EH (cell line): ENCODE measurements at places on chromosomes 2 and 18.
A peak's percentile ranks its signal among the peaks of the same experiment; 100 is the strongest.

DNA sequence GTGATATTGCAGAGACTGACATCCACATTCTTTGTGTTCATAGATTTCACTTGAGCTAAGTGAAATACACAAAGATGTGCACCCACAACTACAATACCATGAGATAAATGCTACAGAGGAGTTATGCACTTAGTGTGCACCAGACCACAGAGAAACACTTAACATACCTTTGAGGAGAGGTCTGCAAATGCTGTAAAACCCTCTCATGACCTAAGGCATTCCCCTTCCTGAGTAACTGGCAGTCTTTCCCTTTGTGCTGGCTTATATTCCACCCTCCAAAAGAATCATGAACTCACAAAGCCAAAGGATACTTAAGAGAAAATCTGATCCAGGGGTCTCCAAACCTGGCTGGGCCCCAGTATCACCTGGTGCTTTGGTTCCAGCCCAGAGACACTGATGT lies 16.2 kb downstream of the NXPH2 start:
- DNase-seq = no peak

- no peak for DNase-seq
Observed at GRCh38 chr18:56891870-56892269, 240.7 kb downstream of the WDR7 start.

DNA sequence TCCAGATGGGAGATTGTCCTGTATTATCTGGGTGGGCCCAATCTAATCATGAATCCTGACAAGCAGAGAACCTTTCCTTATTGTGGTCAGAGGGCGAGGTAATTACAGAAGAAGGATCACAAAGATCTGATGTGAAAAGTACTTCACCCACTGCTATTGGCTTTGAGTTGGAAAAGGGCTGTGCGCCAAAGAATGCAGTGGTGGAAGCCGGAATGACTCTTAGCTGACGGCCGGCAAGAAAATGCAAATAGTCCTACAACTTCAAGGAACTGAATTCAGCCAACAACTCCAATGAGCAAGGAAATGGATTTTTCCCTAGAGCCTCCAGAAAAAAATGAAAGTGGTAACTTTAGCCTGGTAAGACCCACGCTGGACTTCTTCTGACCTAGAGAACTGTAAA lies 67.3 kb downstream of the CTNNA2 start:
- DNase-seq = no peak

GRCh38 chr2:122156176-122156890 lies 400.9 kb downstream of the TSN start:
- DNase-seq = no peak

- peak; percentile 5 for DNase-seq
Observed at GRCh38 chr2:192026059-192026824, 168.5 kb downstream of the TMEFF2 start.

DNA sequence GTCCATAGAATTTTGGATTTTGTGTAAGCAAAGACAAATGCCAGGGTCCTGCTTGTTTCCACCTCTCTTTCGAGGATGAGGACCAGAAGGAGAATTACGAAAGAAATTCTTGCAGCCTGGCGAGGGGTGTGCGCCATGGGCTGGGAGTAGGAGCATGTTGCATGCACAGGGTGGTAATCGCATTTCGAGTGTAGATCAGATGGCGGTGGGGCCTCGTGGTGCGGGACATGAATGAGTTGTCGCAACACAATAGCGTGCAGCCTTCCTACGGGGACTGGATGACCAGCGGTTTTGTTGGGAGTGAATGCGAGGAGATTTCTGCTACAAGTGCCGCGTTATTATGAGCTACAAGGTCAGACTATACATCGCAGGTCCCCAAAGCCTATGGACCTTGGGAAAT lies 4.2 kb upstream of the EN1 start:
- no peak for DNase-seq

GRCh38 chr2:174217869-174218268 lies 30.5 kb downstream of the OLA1 start:
- no peak for DNase-seq

GRCh38 chr18:79576686-79577351 lies 102.8 kb upstream of the CTDP1 start:
- DNase-seq = no peak

DNA sequence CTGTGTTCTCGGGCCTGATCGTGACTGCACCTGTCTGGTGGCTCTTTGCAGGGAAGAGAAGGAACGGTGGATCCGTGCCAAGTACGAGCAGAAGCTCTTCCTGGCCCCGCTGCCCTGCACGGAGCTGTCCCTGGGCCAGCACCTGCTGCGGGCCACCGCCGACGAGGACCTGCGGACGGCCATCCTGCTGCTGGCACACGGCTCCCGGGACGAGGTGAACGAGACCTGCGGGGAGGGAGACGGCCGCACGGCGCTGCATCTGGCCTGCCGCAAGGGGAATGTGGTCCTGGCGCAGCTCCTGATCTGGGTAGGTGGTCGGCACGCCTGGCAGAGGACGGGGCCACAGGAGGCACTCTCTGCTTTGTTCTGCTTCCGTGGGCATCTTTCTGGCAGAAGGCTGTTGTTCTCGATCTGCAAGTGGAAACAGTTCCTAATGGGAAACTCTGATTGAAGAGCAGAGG lies 48.0 kb downstream of the GBX2 start:
- DNase-seq = no peak

DNA sequence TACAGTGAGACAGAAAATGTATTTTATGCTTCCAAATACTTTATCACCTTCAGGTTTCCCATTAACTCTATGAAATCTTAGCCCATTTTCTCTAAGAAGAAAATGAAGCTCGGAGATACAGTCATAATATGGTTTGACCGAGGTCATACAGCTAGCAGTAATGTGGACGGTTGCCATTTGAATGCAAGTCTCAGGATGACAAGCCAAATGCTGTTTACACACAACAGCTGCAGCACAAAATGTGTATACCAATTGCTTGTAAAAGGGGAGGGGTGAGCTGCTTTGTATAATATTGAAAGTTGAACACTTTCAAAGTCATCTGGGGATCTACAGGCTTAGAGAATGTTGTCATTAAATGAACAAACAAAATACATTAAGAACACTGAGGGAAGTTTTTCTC lies 93.8 kb upstream of the FSIP2 start:
- DNase-seq = no peak

DNA sequence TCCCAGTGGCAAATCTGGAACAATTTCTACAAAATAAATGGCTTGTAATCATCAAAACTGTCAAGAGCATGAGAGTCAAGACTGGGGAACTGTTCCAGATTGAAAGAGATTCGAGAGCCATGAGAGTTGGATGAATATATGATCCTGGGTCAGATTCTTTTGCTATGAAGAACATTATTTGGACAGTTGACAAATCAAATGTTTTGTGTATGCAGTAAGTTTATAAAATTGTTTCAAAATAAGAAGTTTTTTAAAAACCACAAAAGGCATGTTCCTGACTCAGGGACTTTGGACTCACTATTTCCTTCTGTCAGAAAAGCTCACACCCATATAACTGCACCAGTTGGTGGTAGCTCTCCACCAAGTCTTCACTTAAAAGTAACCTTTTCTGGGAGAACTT lies 38.5 kb downstream of the ROCK2 start:
- peak; percentile 91 for DNase-seq

GRCh38 chr2:15313657-15314056 lies 247.5 kb downstream of the NBAS start:
- peak; percentile 18 for DNase-seq

GRCh38 chr2:153115141-153115540 lies 363.4 kb downstream of the RPRM start:
- DNase-seq = no peak

DNA sequence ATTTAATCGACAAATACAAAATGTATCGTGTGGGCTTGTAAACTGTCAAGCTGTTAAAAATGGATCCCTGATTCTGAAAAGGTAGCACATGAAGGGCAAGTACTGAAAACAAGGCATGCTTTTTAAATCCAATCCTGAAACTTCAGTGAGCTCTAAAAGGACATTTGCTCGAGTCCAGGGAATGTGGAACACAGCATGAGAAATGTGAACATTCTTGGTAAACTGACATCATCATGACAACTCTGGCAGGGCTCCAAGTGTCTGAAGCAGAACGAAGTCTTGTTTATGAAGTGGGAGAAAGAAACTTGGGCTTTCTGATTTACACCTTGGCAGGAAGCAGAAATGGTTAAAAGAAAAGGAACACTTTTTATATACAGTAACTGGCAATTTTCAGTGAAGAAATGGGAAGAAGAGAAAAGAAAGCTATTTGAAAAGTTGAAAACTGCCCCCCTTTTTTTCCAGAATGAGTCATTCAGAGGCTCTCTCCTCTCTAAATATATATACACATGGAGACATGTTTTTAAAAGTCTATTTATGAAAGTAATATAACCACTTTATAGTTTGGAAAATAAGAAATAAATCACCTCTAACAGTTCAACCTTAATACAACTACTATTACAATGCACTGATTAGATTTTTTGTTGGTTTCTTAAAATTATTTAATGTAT lies 120.8 kb downstream of the GAREM1 start:
- peak; percentile 83 for DNase-seq

DNA sequence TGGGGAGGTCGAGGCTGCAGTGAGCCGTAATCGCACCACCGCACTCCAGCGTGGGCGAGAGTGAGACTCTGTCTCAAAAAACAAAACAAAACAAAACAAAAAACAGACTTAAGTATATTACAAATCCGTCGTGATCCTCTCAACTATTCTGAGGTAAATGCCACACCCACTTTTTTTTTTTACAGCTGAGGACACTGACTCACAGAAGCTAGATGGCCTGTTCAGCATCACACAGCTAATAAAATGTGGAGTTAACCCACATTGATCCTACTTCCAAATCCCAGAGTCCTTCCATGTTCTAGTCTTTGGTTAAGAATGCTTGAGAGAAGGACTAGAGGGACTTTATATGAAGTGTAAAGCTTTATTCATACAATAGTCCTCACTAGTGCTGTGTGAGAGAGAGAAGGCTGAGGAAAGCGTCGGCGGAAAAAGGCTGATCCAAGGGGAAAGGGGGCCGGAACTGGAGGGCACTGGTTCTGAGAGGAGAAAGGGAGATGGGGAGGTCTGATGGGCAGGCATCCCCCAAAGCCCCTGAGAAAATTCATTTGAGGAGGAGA lies 627 bp downstream of the RNF25 start:
- DNase-seq = peak; percentile 40

- DNase-seq = no peak
Observed at GRCh38 chr2:95390272-95390880, 12.1 kb upstream of the FAHD2A start.

DNA sequence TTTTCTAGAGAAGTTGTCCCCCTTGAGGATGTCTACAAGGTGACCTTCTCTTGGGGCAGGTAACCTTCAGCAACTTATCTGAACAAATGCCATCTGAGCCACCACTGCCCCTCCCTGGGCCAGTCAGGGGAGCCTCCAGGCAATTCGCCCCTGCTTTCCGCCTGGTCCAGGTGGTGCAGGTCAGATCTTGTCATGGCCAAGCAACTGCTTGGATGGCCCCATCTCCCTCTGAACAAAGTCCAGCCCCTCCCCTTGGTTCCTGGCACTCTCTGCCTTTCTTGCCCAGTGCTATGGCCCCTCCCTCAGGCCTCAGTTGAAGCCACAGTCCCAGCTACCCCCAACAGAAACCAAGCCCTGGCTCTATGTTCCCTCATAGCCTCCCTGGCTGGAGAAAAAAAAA lies 138.7 kb downstream of the ALPK2 start:
- no peak for DNase-seq
